ENCODE measurements at places on chromosomes 13 and 19.

GRCh38 chr13:52130641-52131040 is 1.8 kb upstream of the NEK5 start:
- no peak for DNase-seq

DNA sequence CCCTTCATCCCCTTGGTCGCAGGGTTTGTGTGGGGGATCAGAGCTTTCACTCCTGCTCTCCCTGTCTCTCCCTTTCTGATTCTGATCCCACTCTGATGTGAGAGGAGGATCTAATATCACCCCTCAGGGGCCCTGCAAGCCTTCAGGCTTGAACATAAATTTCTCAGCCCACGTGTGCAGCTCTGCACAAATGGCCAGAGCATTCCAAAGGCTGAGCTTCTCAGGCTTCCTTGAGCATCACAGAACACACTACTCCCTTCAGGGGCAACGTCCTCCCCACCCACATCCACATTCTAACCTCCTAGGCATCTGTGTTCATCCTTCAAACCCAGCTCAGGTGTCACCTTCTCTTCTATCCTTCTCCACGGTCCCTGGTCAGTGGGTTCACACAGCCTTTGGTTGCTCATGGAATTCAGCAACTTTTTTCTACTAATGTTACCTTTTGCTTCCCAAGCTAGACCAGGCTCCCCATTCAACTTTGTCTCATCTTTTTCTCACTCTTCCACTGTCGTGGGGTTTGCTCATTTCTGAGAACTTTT is 24.4 kb upstream of the DOCK9 start:
- DNase-seq: no peak

GRCh38 chr13:26019881-26020870 is 31.6 kb downstream of the SHISA2 start:
- DNase-seq: no peak

DNA sequence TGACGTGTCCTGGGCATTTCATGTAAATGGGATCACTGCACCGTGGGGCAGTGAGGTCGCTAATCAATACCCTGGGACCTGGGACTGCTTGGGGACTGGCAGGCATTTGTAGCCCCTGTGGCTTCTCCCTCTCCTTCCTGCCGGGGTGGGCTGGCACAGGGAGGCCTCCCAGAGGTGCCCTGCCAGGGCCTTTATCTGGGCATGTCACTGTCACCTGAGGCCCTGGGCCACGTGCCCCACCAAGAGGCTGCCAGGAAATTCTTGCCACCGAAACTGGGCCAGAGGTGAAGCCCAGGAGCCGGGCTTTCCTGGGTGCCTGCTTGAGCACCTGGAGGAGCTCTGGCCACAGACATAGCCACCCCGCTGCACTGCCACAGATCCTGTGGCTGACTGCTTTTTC is 1.8 kb upstream of the NMRK2 start:
- no peak for DNase-seq

- no peak for DNase-seq
These were observed 22.6 kb downstream of the CHST8 start for GRCh38 chr19:33644284-33644836.
